Stimulated activated CD8-positive, alpha-beta memory T cell treated with anti-CD3 and anti-CD28 coated beads, Interleukin-4, amount 100 ng/mL, for 48 hours (primary cell): ENCODE measurements at places on chromosomes 3 and 15.
A peak's percentile ranks its signal among the peaks of the same experiment; 100 is the strongest.

- no peak for DNase-seq
Observed at GRCh38 chr3:152818027-152818426, 16.9 kb upstream of the P2RY1 start.

- no peak for DNase-seq
Observed at GRCh38 chr3:107810171-107811071, 280.4 kb downstream of the CD47 start.

GRCh38 chr3:133859381-133860234 is 36.1 kb downstream of the RAB6B start:
- DNase-seq: no peak

DNA sequence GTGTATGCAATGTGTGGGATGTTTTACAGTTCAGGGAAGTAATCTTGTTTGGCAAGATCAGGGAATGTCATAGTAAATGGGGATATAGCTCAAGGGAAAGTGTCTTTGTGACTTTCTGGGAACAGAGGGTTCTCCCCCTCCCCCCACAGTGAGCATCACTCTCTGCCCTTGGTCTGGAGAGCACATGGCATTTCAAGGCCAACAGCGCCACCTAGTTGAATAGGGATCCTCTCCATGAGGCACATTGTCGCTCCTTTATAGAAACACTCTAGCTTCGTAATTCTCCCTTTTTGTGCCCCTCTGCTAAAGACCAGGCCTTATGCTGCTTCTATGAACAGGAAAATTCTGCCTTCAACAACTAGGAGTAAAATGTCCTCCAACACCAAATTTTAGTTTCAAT is 37.1 kb upstream of the ARNT2 start:
- DNase-seq: peak; percentile 33

DNA sequence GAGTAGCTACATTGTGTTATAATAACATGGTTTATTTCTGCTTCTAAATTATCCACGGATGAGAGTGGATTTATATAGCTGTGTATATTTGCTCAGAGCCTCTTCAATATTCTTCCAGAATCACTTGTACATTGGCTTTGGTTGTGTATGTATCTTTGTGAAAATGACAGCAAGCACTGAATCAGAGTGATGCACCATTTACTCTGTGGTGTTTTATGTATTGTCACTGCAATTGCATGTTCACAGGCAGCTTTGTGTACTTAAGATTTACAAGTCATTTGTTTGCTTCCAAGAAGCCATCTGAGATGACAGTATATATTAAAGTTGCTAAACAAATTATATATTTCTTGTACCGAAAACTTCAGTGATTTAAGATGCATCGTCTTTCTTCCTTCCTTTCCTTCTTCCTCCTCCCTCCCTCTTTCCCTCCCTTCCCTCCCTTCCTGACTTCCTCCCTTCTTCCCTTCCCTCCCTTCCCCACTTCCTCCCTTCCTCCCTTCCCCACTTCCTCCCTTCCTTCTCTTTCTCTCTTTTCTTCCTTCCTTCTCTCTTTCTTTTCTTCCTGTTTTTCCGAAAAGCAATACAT is 362.3 kb upstream of the GOLIM4 start:
- DNase-seq: no peak

GRCh38 chr3:152823781-152824180 is 11.2 kb upstream of the P2RY1 start:
- DNase-seq: no peak

- DNase-seq: no peak
Observed at GRCh38 chr3:128187495-128187894, 34.2 kb downstream of the EEFSEC start.

GRCh38 chr15:89523101-89523500 is 26.7 kb upstream of the RHCG start:
- DNase-seq: no peak

DNA sequence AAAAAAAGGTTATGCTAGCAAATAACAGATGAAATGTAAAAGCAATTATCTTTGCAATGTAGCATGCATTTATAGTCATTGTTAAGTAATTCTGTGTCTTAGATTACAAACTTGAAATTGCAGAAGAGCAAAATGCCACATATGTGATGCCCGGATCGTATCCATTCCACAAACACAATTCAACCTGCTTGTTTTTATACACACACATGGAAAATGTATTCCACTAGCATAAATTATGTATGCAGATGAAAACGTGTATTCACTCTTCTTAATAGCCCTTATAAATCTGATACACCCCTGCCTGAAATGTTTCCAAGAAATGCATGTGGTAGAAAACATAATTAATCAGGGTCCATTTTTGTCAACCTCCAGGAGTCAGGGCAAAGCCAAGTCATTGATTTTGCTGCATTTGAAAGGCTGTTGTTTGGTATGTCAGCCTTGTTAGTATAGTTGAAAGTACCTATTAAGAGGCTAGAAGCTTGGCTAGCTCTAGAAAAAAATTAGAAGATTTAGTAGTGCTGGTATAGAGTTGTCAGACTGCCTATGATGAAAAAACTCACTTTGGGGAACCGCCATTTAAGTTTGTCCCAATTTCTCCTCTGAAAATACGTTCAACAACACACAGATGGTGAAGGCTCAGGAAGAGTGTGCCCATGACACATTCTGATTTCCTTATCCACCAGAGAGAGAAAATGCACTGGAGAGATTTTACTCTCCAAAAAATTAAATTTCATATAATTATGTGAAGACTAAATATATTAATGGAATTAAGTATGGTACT is 69.2 kb upstream of the TMC3 start:
- DNase-seq: no peak

DNA sequence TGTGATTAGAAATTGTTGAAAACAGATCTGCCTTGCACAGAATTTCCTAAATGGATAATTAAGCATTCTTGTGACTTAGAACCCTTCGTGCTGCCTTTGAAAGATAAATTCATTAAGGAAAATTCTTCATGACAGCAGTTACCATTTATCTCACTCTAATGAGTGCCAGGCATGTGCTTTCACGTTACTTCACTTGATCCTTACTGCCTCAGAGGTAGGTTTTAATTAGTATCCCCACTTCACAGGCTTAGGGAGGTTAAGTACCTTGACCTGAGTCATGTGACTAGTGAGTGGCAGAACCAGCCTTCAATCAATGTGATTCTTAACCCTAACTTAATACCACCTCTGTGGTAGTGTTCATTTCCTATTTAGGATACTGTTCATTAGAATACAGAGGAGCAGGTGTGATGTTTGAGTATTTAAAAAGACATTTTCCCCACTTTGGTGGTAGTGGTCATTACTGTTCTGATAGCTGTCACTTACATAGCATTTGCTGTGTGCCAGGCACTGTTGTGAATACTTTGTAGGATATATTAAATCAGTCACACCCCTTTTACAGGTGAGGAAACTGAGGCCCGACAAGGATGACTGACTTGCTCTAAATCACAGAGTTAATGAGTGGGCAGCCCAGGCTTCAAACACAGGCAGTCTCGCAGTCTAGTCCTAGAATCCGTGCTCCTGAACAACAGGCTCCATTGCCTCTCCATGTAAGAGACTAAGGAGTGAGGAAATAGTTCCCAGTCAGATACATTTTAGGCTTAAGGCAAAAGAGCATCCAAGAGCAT is 57.9 kb downstream of the RLBP1 start:
- no peak for DNase-seq

GRCh38 chr3:42830437-42831320 is 21.4 kb downstream of the ACKR2 start:
- DNase-seq: no peak

- DNase-seq: no peak
Observed at GRCh38 chr15:93566762-93567161, 477.8 kb upstream of the RGMA start.

- DNase-seq: no peak
Observed at GRCh38 chr15:88323976-88324740, 67.6 kb upstream of the NTRK3 start.

- DNase-seq: no peak
Observed at GRCh38 chr3:11629716-11630115, 14.0 kb downstream of the VGLL4 start.

DNA sequence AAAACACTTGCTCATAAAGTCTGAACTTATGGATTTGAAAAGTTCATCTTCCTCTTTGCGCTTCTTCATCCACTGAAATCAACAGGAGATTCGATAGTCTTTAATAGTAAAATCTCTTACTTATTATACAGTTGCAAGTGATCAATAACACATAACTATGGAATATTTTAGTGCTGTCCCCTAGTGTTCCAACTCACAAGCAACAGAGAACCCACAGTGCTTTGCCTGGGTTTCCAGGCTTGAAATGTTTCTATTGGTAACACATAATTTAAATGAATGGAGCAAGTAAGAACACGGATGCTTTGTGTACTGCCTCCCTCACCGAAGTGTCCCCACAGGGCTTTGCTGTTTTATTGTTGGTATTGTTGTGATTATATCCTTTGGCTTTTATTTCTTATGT is 93.5 kb downstream of the WDR72 start:
- no peak for DNase-seq

DNA sequence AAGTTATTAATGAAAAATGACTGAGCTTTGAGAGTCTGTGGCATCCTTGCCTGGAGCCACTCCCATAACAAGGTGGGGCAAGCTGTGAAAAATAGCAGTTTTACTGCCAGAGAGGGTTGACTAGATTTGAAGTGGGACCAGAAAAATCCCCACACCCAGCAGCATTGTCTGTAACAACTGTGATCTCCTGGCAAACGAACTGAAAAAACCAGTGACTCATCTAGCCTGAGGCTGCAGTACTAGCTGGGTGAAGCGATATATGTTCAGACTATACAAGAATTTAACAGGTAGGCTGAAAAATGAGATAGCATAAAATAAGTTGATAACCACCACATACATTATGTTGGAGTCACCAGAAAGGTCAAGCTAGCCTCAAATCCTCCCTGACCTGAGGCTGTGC is 64.0 kb downstream of the DPH6 start:
- no peak for DNase-seq

DNA sequence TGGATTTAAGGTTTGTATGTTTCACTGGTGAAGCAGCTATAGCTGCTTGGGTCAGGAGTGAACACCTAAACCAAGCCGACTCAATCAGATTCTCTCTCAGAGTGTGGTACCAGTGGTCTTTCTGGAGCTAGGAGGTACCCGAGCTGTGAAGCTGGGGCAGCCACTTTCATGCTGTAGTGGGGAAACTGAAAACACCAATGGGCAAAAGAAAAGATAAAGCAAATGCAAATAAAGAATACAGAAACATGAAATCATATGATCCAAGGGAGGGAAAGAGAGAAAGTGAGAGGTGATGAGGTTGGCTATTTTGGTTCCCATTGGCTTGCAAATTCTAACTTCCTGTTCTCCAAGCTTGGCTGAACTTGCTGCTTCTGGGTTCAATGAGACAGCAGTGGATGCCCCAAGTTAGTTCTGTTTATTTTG is 212.3 kb upstream of the CFAP20DC start:
- no peak for DNase-seq

DNA sequence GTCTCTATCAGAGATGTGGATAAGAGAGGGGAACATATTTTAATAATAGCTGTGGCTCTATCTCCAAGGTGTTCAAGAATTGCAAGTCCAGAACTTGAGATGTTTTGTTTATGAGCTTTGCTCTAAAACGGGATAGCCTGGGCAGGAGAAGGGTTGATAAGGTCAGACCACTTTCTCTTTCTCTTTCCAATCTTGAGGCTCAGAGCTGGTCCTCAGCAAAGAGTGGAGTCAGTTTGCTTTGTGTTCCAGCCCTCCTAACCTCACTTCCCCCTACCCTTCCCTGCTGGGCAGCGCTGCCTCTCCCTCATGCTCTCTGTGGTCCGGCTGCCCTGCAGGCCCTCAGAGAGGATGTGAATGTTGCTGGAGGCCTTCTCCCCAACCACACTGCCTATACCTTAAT is 13.8 kb downstream of the KLHL6 start:
- DNase-seq: no peak

DNA sequence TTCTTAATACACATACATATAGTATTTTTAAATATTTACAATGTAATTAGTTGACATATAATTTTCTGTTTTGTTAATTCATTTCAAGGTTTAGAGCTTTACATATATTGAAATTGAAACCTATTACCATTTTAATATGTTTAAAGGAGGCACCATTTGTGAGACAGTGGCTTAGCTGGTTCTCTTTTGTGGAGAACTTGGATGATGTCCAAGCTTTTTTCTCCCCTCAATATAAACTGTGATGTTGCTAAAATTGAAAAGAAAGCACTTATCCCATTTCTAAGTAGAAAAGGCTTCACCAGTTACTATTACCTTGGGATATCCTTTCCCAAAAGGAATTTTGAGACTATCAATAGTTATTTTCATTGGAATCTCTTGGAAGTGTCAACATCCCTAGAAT is 707.2 kb downstream of the NTRK3 start:
- no peak for DNase-seq

GRCh38 chr15:94312946-94313345 is 81.6 kb downstream of the MCTP2 start:
- DNase-seq: no peak

- DNase-seq: no peak
Observed at GRCh38 chr15:85482894-85483293, 102.5 kb downstream of the AKAP13 start.

DNA sequence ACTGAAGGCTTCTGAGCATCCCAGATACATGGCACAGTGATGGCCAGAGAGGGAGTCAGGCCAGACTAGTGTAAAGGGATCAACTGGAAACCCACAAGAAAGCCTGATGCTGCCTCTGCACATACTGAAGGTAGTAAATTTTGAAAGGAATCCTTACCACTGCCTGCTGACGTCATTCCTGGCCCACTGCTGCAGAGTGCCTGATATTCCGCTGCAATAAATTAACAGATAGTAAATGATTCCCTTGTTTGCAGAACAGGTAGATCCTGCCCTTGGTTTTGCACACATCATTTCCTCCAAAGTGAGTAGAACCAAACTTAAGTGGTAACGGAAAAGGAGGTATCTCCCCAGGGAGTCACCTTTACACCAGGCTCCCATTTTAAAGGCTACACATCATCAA is 146.7 kb downstream of the FBN1 start:
- no peak for DNase-seq

GRCh38 chr3:138136201-138136600 is 4.0 kb upstream of the A4GNT start:
- DNase-seq: no peak

DNA sequence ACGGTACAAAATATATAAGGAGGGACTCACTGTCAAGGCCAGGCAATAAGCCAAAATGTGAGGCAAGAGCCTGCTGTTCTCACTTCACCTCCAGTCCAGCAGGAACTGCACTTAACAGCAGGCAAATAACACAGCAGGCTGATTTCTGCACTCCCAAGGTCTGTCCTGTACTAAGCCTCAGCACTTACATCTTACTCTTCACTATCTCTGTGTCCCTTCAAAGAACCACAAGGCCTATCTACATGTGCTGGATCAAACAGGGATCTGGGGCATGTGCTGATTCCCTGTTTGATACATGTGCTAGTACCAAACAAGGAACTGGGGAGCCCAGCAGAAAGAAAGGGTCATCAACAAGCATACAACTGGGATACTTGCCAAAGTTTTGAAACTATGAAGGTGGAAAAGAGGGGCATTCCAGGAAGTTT is 22.2 kb downstream of the UACA start:
- DNase-seq: no peak
